A549 treated with dexamethasone at 1 μM for 4 hours (cell line): ENCODE measurements at places on chromosomes 7 and 10. TPM values are rescaled to one million over a fixed set of nuclear protein-coding genes. Genes with fewer than 3 reads are reported as not detected.

Gene PRTFDC1
- 15.0 to 18.0 TPM (median 16.6 TPM) in 5 replicates for total RNA-seq

Gene MYH16
- total RNA-seq = 0.25 to 0.70 TPM (median 0.40 TPM) in 5 replicates

Gene C10orf105
- total RNA-seq = 0.02 TPM in 2 of 5 replicates, not detected in the others

Gene CALML5
- not detected in 5 replicates for total RNA-seq

Gene FBXL13
- total RNA-seq = 0.09 to 0.62 TPM (median 0.31 TPM) in 5 replicates

Gene LIPM
- total RNA-seq = not detected in 5 replicates

Gene C7orf33
- not detected in 5 replicates for total RNA-seq

Gene EGR2
- total RNA-seq = 0.21 to 0.50 TPM (median 0.38 TPM) in 5 replicates

Gene HTR7
- total RNA-seq = 0.14 to 0.39 TPM (median 0.18 TPM) in 5 replicates

Gene ARHGAP12
- total RNA-seq = 21.3 to 27.7 TPM (median 22.0 TPM) in 5 replicates

Gene PTF1A
- not detected in 5 replicates for total RNA-seq

Gene ZNF804B
- total RNA-seq = not detected in 5 replicates

Gene ENTPD1
- total RNA-seq = 0.06 to 0.20 TPM (median 0.15 TPM) in 4 of 5 replicates, not detected in the other

Gene CHCHD1
- total RNA-seq = 50.0 to 70.0 TPM (median 51.9 TPM) in 5 replicates

Gene SPDYE16
- total RNA-seq = 0.04 TPM in 1 of 5 replicates, not detected in the others

Gene OR9A2
- total RNA-seq = not detected in 5 replicates

Gene TAS2R3
- total RNA-seq = 0.10 TPM in 1 of 5 replicates, not detected in the others

Gene SFRP5
- 2.1 to 3.4 TPM (median 3.3 TPM) in 5 replicates for total RNA-seq

Gene LRRN3
- 0.02 to 0.04 TPM in 2 of 5 replicates, not detected in the others for total RNA-seq

Gene TMEM209
- total RNA-seq = 14.9 to 19.3 TPM (median 17.3 TPM) in 5 replicates

Gene TRAPPC14
- total RNA-seq = 7.3 to 14.2 TPM (median 12.1 TPM) in 5 replicates

Gene UBN2
- total RNA-seq = 2.2 to 4.1 TPM (median 3.9 TPM) in 5 replicates

Gene PCLO
- 0.90 to 1.3 TPM (median 1.1 TPM) in 5 replicates for total RNA-seq

Gene TMEM273
- total RNA-seq = not detected in 5 replicates

Gene TRIL
- not detected in 5 replicates for total RNA-seq

Gene GBX1
- 0.09 to 0.22 TPM (median 0.13 TPM) in 4 of 5 replicates, not detected in the other for total RNA-seq

Gene CHAT
- not detected in 5 replicates for total RNA-seq

Gene CCDC3
- 0.71 to 1.4 TPM (median 1.1 TPM) in 5 replicates for total RNA-seq

Gene SUN3
- total RNA-seq = 0.13 to 0.16 TPM in 2 of 5 replicates, not detected in the others

Gene RGR
- total RNA-seq = not detected in 5 replicates

Gene ST7
- 22.9 to 24.7 TPM (median 23.4 TPM) in 5 replicates for total RNA-seq

Gene SMO
- 10.6 to 14.5 TPM (median 12.6 TPM) in 5 replicates for total RNA-seq

Gene CUX1
- total RNA-seq = 36.9 to 52.4 TPM (median 49.7 TPM) in 5 replicates

Gene NFE2L3
- total RNA-seq = 8.1 to 10.4 TPM (median 8.7 TPM) in 5 replicates

Gene PVRIG
- not detected in 5 replicates for total RNA-seq

Gene ANKRD7
- total RNA-seq = 0.11 to 0.57 TPM (median 0.30 TPM) in 5 replicates

Gene RADIL
- total RNA-seq = 1.2 to 1.9 TPM (median 1.7 TPM) in 5 replicates

Gene CYP26A1
- 2.5 to 3.2 TPM (median 2.6 TPM) in 5 replicates for total RNA-seq

Gene ABI1
- 51.4 to 59.5 TPM (median 53.2 TPM) in 5 replicates for total RNA-seq
